Mesenteric fat pad (tissue), 1 donor: ENCODE measurements at places on chromosomes 3 and 15. TPM values are rescaled to one million over a fixed set of nuclear protein-coding genes. Genes with fewer than 3 reads are reported as not detected.
A peak's percentile ranks its signal among the peaks of the same experiment; 100 is the strongest.

DNA sequence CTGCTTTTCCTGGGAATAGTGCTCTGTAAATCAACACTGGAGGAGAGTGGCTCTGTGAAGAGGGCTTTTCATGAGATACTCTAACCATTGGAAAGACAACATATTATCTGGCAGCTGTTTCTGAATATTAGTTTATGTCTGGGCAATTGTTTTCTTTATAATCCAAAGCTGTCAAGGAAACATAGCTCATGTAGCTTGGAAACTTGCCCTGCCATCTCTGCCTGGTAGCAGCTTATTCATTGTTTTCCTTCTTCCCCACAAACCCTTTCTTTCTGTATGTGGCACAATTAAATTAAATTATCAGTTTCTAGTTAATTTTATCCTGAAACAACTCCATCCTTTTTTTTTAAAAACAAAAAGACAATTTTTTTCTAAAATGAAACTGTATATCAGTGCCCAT lies 160.0 kb downstream of the EDEM1 start:
- DNase-seq, result no peak

SERPINI2 gene
- total RNA-seq, result not detected

- DNase-seq, result no peak
These were observed 137.6 kb downstream of the PEAK1 start for GRCh38 chr15:77282333-77282732.

ITGA11 gene
- 4.5 TPM for total RNA-seq

- no peak for DNase-seq
These were observed 40.2 kb downstream of the SUMF1 start for GRCh38 chr3:4426782-4427344.

DNA sequence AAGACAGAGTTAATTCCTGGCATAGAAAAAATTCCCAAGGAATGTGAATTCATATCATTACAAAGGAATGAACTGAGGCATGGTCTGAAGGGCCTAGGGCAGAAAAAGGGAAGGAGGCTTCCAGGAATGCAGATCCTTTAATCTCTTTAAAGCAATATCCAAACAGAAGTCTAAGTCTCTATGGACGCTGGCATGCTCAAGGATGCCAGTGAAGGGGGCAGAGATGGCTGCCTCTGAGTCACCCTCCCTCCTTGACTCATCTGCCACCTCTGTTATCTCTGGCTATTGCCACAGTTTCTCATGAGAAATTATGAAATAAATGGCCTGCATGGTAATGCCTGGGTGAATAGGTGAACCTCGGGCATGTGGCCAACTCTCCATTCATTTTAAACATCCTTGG lies 96.3 kb upstream of the BCL6 start:
- no peak for DNase-seq

CHRNA7 gene
- total RNA-seq, result 2.0 TPM

DNA sequence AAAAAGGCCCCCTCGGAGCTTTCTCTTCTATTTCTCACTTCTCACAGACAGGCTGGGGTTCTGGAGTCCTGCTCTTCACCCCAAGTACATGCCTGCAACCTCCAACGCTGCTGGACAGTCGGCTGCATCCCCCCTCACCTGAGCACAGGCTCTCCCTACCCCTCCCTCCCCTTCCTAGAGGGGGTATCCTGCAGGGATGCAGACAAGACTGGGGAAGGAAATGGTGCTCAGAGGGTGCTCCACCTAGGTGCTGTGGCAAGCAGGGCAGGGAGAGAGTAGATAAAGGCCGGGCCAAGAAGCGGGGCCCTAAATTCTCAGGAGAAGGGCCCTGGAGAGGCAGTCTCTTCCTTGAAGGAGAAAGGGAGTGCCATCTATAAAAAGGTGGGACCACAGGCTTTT lies 7.0 kb upstream of the STRA6 start:
- DNase-seq, result no peak

DNA sequence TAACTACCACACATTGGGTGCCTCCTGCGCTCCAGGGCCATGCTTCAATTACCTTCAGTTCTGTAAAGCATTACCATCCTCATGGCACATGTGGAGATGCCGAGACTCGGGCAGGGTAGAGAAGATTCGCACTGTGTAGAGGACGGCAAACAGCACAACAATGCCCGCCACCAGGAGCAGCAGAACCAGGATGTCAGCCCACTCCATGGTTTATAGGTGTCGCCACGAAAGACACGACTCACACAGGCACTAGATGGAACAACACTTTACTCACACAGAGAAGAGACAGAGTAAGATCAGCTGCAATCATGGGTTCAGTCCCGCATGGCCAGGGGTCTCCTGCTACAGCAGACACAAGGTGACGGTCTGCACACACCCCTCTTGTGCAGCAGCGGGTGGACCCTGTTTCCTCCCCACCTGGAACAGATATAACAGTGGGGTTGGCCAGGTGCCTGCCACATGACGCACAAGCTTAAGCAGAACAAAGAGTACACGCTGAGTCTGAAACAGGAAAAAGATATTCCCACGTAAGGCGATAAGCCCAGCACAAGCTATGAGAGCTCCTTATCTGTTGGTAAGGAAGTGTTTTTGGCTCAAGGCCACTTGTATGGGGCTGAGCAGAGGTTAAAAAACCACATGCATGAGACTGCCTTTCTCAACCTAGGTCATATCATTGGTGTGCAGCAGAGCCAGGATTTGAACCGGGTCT lies 2.5 kb upstream of the TBC1D21 start:
- DNase-seq, result peak; percentile 89
